ENCODE measurements at places on chromosomes 2 and 18. TPM values are rescaled to one million over a fixed set of nuclear protein-coding genes. Genes with fewer than 3 reads are reported as not detected.

Gene ABCG5
- 0.76 TPM for polyA plus RNA-seq

Gene SEPTIN2
- 653 TPM for polyA plus RNA-seq

Gene KLHL30
- 0.10 TPM for polyA plus RNA-seq

Gene NPAS2
- 14.9 TPM for polyA plus RNA-seq

Gene SCYGR2
- not detected for polyA plus RNA-seq

Gene TMEM150A
- 37.7 TPM for polyA plus RNA-seq

Gene TIMM21
- 70.4 TPM for polyA plus RNA-seq

Gene TUBA3E
- not detected for polyA plus RNA-seq

Gene ARHGEF4
- polyA plus RNA-seq: 7.5 TPM

Gene SERPINB8
- 3.9 TPM for polyA plus RNA-seq

Gene FOXD4L1
- 0.11 TPM for polyA plus RNA-seq

DNA sequence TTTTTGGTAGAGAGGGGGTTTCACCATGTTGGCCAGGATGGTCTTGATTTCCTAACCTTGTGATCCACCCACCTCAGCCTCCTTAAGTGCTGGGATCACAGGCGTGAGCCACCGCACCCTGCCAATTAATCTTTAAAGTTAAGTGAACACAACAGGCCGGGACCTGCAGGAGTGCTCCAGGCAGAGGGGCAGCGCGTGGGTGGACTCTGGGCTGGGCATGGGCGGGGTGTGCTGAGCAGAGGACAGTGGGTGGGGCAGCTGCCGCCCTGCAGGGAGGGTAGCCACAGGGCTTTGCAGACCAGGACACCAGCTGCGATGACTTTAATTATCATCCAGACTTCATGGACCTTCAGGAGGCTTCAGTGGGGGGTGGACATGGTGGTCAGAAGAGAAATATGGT lies 8.8 kb upstream of the GPR148 start:
- no peak for DNase-seq

- DNase-seq: no peak
Measured at GRCh38 chr2:95387358-95387757, 15.2 kb upstream of the FAHD2A start.

- DNase-seq: no peak
Measured at GRCh38 chr18:11927497-11927896, 19.4 kb upstream of the MPPE1 start.

GRCh38 chr2:26088038-26088643 lies 54.3 kb downstream of the RAB10 start:
- DNase-seq: no peak

DNA sequence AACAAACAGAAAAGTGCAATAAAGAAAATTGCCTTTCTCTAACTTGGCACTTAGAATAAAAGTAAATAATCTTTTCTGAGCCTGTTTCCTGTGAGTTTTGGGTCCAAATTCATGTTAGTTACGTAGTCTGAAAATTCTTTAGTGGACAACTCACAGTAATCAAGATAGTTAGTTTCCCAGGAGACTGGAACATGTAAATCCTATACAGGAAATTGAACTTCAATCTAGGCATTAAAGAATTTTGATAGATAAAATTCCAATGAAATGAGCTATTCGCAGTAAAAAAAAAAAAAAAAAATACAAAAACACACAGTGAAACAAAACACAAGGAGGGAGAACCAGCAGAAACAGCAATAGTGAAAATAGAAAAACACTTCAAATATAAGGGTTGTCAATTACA lies 83.8 kb upstream of the REG3G start:
- DNase-seq: no peak

- DNase-seq: no peak
Measured at GRCh38 chr2:233179848-233180366, 71.6 kb upstream of the ATG16L1 start.

DNA sequence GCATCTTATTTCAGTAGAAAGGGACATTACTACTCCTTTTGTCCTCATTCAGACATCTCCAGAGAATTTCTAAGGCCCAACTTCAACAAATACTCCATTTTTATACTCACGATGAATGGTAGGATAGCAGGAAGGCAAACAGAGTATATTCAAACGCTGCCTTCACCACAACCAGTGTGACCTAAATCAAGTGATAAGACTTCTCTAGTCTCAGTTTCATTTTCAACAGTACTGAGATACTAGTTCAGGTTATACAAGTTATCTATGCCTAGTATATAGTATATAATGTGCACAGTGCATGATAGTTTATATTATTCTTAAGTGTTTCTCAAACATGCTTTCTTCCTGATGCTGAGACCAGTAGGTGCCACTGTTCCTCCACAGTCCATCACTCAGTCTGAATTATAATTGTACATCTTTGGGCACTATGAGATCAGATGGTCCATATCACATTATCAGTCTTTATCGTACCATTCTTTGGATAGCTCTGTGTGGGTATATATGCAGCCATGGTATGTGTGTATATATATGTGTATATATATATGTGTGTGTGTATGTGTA lies 66.3 kb upstream of the RPE start:
- DNase-seq: no peak

DNA sequence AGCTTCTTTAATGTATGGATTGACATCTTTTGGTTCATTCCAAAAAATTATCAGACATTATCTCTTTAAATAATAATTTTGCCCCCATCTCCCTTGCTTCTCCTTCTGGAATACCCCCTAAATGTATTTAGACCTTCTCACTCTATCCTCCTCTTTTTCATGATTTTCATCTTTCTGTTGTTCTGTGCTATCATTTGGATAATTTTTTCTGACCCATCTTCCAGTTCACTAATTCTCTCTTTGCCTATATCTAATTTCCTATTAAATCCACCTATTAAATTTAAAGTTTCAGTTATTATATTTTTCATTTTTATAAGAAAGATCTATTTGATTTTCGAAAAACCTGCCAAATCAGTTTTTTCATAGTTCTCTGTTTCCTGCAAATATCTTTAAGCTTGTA lies 67.8 kb upstream of the ODC1 start:
- DNase-seq: no peak

DNA sequence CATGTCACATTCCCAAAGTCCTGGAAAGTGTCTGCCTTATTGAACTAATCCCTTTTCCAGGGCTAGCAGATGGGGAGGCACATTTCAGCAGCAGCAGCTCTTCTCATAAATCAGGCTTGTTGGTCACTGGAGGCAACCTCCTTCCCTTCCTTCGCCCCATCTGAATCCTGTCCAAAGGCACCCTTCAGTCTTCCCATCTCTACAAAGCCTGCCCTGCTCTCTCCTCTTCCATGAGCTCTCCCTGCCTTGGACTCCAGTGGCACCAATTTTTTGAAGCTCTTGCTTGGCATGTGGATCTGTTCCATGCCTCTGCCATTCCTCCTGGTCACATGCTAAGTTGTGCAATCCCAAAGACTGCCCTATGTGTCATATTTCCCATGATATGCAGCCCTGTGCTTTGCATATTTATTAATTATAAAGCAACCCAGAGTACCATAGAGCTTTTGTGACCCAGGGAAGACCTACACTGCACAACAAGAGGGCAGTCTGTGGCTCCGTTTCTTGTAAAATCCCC lies 70.3 kb downstream of the ANTXR1 start:
- DNase-seq: no peak

GRCh38 chr2:107633580-107634147 lies 193.0 kb upstream of the RGPD4 start:
- DNase-seq: no peak

DNA sequence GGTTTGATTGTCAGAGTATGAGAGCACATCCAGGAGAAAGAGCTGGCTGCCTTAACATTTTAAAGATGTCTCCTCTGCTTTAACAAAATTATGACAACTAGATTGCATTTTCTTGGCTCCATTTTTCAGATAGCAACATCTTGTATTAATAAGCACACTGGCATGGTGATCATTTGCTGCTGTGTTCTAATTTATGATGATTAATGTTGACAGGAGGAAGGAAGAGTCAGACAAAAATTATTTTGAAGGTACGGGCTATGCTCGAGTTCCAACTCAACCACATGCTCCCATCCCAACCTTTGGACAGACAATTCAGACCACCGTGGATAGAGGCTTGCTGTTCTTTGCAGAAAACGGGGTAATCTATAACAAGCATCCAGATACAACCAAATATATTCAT lies 98.2 kb upstream of the TTC39C start:
- no peak for DNase-seq

- DNase-seq: no peak
Measured at GRCh38 chr2:63790906-63791305, 50.8 kb upstream of the UGP2 start.

GRCh38 chr2:233976690-233977294 lies 59.6 kb downstream of the TRPM8 start:
- peak; percentile 18 for DNase-seq

DNA sequence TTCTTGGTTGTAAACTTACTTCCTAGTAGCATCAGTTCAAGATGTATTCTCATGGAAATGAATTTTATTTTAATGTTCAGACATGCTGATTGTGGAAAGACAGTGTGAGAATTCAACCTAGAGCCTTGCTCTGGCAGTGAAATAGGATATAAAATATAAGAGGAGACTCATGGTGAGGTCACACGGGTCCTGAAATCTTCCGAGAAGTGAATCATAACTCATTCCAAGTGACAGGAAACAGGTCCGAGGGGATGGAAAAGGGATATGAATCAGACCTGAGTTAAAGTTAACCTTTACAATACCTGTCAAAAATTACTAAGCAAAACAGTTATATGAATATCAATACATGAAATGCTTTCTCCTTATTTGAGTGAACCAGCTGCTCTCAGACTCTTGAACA lies 185.2 kb upstream of the LRRTM1 start:
- DNase-seq: no peak

DNA sequence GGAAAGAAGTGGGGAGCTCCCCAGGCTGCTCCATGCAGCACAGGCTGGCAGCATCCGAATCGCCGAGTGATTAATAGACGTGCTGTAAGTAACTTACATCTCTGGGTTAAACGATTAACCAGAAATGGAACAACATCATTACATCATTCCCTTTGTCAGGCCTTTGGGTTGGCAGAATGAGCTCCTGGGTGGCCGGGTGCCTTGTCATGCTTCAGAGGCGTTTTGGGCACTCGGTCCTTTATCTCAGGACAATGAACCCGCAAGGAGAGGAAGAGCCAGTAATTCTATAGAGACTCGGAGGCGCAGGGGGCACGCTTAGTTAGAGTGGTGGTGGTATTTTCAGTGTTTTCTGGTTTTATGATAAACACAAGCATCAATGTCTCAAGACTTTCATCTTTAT lies 146.9 kb upstream of the TPO start:
- DNase-seq: no peak

DNA sequence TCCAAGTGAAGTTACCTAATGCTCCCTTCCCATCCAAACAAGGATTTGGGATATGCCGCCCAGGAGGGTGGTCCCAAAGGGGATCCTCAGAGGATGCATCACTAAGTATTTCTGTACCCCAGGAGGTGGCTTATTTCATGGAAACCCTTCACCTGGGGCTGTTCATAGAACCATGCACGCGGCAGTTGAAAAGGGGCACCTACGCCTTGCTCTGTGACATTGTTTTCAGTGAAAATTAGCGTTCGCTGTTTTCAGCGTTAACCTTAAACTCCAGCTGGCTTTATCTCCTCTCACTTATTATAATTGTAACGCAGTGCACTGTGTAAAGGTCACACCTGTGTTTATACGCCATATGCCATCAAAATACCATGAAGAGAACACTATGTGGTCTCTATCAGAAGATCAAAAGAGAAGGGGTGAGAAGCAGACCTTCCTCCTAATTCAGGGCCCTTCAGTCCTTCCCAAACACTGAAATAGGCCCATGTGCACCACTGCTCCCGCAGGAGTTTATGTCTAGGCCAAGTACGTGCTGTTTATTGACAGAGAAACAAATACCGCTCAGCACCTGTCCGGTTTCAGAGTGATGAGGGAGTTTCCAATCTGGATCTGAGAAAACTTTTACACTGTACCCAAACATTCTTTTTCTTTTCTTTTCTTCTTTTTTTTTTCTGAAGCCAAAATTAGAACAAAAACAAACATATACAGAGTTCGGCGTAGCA lies 162.1 kb downstream of the BCL2 start:
- DNase-seq: no peak

GRCh38 chr2:162233197-162233596 lies 10.0 kb downstream of the FAP start:
- DNase-seq: no peak

DNA sequence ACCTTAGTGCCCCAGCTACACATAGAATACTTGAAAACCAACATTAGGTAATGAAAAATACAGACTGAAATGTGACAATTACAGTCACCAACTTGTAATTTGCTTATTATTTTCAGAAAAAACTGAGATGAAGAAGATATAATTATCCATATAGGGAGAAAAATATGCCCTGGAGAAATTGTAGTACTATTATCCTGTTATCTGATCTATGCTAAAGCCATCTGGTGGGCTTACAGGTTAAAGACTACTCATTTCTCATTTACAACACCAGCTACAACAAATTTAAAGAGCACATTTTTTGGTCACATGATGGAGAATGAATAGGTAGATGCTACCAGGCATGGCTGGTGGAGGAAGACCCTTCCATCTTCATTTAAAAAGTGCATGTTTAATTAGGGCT lies 79.6 kb upstream of the NYAP2 start:
- DNase-seq: no peak

DNA sequence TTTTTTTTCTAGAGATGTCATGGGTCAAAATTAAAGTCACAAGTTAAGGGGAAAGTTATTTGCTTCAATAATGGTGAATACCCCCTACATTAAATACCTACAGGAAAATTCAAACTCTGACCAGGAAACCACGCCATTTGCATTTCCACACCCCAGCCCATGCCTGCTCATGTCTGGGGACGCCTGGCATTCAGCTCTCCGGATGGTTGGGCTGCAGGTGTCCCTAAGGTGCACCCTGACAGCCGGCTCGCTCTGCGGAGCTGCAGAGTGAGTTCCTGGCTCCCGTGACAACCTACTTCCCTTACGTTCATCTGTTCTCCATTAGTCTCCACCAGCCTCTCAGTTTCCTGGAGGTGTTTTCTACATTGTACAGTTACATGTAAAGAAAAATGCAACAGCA lies 122.7 kb upstream of the RIOK3 start:
- no peak for DNase-seq

GRCh38 chr18:32714571-32715148 lies 58.2 kb downstream of the KLHL14 start:
- DNase-seq: peak; percentile 82

DNA sequence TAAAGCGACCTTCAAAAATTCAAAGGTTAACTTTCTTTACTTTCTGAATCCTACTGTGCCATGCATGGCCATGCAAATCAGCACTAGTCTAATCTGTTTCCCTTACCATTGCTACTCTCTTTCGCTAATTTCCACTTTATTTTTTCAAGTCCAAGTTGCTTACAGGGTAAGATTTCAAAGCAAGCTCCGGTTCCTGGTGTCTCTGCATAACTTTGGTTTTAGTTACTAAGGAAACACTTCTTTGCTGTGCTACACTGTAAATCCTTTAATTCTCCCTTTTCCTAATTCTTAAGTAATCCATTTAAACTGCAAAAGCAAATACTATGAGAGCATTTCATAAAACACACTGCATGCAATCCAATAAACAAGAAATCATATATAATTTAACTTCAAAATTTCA lies 383.5 kb upstream of the LYPD1 start:
- DNase-seq: no peak

DNA sequence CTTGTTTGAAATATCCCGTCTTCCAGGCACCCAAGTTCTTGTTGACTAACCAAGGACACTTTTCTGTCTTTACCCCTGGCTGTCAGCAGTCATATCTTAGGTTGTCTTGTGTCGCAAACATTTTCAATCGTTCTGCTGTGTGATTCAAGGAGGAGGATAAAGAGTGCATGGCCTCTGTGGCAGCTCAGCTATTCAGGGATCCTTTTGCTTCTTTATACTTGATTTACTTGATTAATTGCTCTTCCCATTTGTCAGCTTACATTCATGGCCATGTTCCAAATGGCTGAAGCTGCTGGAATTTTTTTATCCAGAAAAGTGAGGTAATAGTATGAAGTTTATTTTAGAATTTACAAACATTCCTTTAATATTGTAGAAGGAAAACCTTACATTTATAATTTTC lies 97.3 kb upstream of the FZD5 start:
- DNase-seq: no peak
